RPMI7951 (cell line): ENCODE measurements at places on chromosomes 2 and 18. TPM values are rescaled to one million over a fixed set of nuclear protein-coding genes. Genes with fewer than 3 reads are reported as not detected.

DNA sequence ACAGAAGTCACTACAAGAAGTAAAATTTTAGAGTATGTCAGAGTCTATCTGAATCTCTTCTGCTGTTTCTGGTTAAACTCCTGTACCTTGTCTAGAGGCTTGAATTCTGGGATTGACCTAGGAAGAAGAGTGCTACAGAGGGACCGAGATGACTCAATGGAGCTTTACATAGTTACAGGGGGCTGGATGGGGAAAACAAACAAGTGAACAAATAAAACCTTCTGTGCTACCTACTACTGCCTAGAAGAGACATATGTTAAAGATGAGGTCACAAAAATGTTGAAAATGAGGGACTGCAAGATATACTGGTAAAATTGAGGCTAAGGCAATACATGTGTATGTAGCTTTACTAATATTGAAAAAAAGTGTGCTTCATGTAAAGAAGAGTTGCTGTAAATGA is 265.4 kb upstream of the TFPI start:
- no peak for DNase-seq

- peak; percentile 74 for DNase-seq
Measured at GRCh38 chr18:22977847-22978701, 44.9 kb downstream of the RBBP8 start.

GRCh38 chr2:45925026-45925425 is 273.6 kb downstream of the PRKCE start:
- no peak for DNase-seq

GRCh38 chr18:3799515-3799914 is 349.5 kb downstream of the TGIF1 start:
- peak; percentile 10 for DNase-seq

DNA sequence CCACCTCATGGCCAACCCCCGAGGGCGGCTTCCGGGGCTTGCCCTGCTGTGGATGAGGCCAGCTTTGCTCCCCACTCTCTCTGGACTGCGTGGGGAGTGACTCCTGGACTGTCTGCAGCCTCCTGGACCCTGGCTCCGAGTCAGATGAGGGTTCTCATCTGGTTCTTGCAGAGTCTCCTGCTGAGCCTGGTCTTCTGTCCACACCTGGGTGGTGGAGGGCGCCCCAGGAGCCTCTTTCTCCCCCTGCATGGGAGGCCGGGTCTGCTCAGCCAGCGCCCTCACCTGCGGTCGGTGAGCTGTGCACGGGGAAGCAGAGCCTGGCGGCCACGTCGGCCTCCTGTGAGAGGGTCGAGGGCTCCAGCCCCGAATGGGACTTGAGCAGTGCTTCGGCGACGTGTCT is 78.3 kb downstream of the RTP5 start:
- no peak for DNase-seq

- no peak for DNase-seq
Measured at GRCh38 chr18:45670281-45670962, 53.6 kb upstream of the SLC14A1 start.

- no peak for DNase-seq
Measured at GRCh38 chr2:192749611-192750200, 555.0 kb upstream of the TMEFF2 start.

The VIT gene
- total RNA-seq = 0.88 and 2.9 TPM in 2 replicates
